ENCODE measurements at places on chromosomes 1 and 21.

DNA sequence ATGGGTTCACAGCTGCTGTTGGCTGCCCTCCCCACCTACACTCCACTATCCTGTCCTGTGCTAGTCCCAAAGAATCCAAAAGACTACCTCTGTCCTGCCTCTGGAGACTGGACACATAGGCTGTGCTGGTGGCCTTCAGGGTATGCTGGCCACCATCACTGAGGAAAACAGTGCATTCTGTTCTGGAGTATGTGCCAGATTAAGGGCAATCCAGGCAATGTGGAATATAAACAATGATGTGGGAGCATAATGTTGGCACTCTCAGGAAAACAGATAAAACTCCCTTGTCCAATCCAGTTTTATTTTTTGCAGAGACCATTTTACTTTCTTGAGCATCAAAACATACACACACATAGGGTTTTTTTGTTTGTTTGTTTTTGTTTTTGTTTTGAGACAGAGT, 94.3 kb downstream of the GLUL start:
- DNase-seq = no peak

DNA sequence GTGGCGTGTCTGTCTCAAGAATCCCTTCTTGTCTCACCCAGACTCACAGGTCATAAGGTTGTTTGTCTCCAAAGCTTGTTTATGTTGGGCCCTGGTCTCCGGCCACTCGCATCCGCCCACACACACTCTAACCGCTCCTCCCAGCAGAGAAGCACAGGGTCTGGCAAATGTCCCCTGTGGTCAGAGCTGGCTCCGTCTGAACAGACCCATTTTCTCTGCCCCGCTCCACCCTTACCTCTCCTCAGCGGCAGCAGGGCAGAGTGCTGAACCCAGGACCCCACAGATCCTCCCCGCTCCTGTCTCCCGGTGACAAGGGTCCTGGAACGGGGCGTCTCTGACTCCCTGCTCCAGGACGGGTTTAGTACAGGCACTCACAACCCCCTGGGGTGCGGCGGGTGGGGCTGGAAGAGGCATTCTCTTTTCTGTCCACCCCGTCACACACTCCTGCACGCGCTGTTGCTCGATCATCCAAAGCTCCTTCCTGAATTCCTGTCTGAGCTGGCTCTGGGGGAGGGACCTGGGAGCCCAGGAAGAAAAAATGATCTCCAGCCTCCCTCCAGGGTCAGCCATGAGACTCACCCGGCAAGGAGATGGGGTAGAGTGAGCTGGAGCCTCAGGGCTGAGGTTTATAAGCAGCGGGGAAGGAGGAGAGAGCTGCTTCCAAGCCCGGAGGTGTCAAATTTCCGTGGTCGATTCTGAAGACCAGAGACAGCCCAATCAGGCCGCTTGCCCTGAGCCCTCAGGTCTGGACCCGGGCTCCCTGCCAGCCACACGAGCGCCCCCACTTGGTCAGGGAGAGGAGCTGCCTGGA, at the start of gene S100A13:
TSS of gene S100A13 (minus strand) at position 602 of the 811 bp plus-strand sequence. CDS start 1,033 bp downstream, outside the sequence.
- DNase-seq = no peak

- DNase-seq = no peak
These were observed 101.6 kb downstream of the AJAP1 start for GRCh38 chr1:4755864-4756504.

- DNase-seq = no peak
These were observed 40.7 kb downstream of the RPS6KA1 start for GRCh38 chr1:26570287-26570686.

- no peak for DNase-seq
These were observed 43.6 kb downstream of the ERG start for GRCh38 chr21:38454702-38455101.

DNA sequence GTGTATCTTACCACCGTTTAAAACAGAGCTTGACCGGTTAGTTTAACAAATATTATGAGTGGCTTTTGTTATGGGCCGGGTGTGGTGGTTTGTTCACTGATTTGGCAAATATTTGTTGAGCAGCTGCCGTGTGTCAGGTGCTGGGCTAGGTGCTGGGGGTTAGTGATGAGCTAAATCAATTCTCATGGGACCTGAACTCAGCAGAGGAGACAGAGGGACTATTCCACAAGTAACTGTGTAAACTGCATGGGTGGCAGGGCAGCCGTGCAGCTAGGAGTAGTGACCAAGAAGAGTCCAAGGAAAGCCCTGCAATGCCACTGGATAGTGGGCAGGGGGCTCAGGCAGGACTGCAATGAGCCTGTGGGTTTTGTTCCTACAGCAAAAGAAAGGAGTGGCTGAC, 11.2 kb upstream of the C2CD2 start:
- no peak for DNase-seq

- no peak for DNase-seq
These were observed 48.0 kb upstream of the TMEM125 start for GRCh38 chr1:43221797-43222196.

DNA sequence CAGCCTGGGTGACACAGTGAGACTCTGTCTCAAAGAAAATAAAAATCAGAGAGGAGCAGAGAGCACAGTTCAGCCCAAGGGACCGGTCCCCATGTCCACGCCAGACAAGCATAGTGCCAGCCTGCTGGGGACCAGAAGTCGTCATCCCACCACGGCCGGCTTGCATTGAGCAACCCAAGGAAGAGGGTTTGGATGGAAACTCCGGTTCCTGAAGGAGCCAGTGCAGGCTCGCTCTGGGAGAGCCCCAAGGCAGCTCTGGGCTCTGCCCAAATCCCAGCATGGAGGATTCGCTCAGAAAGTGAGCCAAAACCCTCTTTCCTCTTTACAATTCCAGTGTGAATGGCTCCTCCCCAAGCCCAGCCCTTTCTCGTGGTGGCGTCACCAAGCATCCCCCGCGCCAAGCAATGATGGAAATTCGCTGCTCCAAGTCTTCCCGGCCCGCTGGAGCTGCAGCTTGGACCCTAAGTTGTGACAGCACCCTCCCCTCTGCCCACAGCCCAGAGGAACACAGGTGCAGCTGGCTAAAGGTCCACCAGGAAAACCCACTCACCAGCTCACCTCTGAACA, 64.1 kb upstream of the SLC25A33 start:
- DNase-seq = no peak

DNA sequence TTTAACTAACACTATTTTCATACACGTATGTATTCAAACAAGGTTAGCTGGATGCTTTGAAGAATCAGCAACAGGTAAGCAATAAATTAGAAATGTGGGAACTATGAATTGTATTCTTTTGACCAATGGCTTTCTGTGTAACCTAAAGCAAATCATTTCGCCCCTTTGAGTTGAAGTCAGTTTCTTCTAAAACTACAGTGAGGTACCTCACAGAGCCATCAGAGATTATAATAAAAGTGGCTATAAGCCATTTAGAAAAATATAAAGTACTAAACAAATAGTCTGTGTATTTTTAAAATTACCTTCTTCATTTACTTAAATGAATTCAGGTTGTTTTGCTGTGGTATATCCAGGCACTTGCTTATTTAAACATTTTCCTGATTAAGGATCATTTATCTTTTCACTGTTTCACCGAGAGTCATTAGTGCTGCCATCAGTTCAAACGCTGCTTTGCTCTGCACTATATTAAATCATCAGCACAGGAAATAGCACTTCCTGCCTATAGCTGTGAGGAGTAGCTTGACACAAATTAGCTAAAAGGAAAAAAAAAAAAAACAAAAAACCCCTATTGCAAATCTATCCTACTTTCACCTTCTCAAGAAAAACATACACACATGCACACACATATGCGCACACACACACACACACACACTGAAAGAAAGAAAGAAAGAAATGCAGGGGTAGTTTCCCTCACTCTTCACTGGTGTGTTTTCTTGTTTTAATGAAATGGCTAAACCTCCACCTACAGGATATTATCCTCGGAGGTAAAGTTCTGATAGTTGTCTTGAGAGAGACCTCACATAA, 39.8 kb upstream of the C1orf105 start:
- no peak for DNase-seq

- DNase-seq = no peak
These were observed 1.2 kb upstream of the ADAM15 start for GRCh38 chr1:155049651-155050559.

Data from stimulated activated CD8-positive, alpha-beta memory T cell treated with anti-CD3 and anti-CD28 coated beads, Interleukin-4, amount 100 ng/mL, for 1 hour (primary cell).